ENCODE measurements at places on chromosomes 5 and 9. TPM values are rescaled to one million over a fixed set of nuclear protein-coding genes. Genes with fewer than 3 reads are reported as not detected.

- no peak for ATAC-seq
Measured at GRCh38 chr9:31519826-31520225, 864.6 kb upstream of the ACO1 start.

GRCh38 chr5:178304016-178304415, 71.4 kb upstream of the PHYKPL start:
- ATAC-seq, result no peak

DNA sequence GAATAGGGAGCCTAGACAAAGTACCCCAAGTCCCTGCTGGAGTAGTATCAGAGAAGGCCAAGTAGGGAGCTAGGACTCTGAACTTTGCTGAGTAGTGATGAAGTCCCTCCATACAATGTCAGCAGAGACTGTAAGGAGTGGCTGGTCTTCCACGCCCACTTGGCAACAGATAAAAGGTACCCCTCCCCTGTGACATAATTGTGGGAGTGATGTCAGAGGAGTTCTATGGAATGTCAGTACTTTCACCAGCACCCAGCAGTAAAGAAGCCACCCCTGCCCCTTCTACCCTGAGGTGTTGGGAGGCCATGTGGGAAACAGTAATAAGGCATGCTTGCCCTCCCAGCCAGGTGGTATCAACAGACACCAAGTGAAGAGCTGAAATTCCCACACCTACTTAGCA, 143.9 kb downstream of the SLIT3 start:
- no peak for ATAC-seq

GRCh38 chr5:68395926-68396511, 180.5 kb downstream of the PIK3R1 start:
- no peak for ATAC-seq

DNA sequence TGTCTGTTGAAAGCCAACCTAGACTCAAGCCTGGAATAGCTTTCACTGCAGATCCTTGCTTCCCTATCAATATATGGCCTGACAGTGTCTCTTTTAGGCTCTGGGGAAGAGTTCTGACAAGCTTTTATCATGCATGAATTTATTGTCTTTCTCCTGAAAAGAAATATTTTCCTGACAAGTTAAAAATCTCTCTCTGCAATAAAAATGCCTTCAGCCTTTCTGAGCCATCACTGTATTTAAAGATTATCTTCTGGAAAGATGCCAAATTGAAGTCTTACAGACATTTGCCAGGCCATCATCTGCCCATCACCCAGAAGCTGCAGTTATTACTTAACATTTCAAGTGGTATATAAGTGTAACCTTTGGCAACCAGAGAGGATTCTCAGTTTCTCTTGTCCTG, 88.1 kb upstream of the HTR1A start:
- ATAC-seq, result no peak

GRCh38 chr9:93807166-93808074, 147.7 kb downstream of the BARX1 start:
- no peak for ATAC-seq

- no peak for ATAC-seq
Measured at GRCh38 chr5:80941496-80941895, 18.7 kb upstream of the RASGRF2 start.

DNA sequence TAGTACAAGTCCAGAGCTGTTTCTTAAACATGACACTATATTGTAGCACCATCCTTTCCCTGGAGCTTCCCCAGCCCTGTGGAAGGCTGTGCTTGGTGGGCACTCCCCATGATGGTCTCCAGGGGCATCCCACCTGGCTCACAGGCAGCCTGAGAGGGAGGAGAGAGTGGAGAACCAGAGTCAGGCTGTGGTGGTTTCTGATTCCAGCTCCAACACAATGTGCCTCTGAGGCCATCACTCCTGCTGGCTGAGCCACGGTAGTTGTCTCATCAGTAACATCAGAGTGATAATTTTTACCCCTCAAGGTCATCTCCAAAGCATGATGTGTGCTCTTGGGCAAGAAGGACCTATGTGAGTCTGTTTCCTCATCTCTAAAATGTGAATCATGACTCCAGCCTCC, 398.0 kb downstream of the CDK5RAP2 start:
- ATAC-seq, result no peak

DNA sequence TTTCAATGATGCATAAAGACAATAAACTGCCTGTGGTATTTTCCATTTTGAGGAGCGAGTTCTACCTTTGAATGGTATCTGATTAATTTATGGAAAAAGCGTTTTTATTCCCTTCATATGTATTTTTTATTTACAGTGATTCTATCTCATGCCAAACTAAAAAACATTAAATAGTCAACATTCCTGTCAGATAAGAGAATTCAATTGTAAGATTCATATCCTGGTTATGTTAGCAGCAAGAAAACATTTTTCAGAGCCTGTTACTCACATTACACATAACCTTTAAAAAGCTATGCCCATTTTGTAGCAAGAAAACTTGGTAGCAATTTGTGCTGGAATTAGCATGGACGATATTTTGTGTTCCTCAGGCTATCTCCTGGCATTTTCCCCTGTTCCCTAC, 55.1 kb upstream of the PRLR start:
- no peak for ATAC-seq

DNA sequence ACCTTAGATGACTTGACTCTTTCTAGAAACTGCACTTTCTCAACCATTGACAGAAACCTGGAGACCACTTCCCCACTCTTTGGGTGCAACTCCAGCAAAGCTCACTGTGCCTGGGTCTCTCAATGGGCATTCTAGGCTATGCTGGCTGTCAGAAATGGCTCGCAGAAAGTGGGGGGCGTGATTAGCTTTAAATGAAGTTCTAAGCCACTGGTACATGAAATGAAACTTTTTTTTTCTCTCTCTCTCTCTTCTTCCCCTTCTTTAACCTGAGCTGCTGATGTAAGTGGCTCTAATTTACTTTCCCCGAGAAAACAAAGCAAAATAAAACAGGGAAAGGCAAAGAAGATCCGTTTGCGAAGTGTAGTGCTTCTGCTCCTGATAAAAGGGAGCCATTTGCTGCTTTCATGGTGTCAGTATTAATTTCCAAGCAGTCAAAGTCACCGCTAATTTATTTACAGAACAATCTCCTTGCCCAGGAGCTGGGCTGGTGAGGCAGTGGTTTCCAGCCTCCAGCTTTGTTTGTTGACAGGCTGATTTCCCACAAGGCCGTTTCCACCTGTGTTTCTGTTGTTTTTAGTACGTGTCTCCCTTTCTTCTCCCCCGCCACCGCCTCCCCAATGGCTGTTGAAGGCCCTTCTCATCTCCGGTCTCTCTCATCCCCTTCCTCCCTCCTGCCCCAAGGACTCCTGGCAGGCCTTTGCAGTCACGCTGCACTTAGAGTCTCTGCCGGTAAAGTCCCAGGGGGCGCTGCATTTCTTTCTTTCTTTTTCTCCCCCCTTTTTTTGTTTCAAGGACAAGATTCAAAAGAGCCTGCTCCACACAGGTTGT, 422.9 kb downstream of the EBF1 start:
- no peak for ATAC-seq

- ATAC-seq, result no peak
Measured at GRCh38 chr5:115150512-115150911, 19.2 kb downstream of the TRIM36 start.

DNA sequence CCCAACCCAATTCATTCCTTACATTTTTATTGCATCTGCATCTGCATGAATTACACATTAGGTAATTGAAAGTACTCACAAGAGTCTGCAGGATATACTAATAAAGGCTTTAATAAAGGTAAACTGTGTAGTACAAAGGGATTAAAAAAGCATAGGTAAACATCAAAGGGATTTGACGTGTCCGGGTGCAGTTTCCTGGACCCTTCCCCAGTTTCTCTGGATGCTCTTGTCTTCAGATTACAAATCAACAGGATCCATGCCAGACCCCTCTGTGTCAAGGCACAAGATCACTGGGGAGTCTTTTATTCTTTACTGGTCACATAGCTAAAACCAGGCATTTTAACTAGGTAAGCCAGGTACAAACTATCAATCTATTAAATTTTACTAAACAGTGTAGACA, 177.2 kb upstream of the TYRP1 start:
- no peak for ATAC-seq

DNA sequence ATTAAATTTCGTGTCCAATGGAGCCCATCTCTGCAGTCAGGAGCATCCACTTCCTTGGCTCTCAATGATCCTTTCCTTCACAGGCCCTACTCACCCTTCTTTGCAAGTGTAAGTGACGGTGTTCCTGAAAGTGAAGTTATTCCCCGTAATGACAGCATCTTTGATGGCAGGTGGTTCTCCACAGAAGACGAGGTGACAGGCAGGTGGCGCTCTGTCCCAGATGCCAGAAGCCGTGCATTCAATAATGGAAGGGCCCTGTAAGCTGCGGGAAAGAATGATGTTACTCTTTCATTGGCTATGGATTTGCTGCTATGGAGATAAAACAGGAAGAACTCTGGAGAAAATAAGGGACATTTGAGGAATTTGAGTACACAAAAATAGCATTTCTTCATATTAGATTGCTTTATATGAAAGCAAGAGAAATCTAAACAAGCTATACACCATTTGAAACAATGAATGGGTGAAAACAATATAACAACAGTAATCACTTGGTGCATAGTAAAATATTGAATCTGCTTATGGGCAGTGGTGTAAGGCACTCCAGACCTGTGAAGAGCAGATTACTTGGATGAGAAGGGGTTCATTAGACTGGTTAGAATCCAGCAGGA, 89.9 kb upstream of the TXNDC8 start:
- ATAC-seq, result peak; percentile 47

DNA sequence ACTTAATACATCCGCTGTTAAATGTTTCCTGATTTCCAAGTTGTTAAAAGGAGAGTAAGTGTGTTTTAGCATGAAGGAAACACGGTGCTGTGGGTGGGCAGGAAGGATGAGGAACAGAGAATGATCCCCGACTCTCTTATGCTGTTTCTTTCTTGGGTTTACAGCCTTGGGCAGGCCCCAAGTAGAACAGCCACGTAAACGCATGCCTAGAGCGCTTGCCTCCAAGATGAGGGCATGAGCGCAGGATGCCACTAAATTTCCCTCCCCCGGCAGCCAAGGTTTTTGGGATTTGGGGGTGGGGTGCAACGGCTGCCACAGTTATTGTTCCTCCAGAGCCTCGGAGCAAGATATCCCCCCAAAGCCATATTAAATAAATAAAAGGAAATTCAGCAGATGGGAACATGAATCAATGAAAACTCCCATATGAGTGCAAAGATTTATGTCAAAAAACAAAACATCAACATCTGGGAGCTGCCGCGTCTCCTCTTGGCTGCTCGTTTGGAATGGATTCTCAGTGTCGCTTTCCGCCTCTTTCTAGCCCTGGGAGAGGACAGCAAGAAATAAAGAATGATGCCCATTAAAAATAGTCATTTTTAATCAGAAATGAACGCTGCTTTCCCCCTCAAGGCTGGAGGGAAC, 10.0 kb upstream of the DELE1 start:
- ATAC-seq, result no peak

GRCh38 chr9:135839516-135839915, 67.8 kb downstream of the CAMSAP1 start:
- no peak for ATAC-seq

- ATAC-seq, result no peak
Measured at GRCh38 chr9:212297-212696, 2.4 kb upstream of the DOCK8 start.

DNA sequence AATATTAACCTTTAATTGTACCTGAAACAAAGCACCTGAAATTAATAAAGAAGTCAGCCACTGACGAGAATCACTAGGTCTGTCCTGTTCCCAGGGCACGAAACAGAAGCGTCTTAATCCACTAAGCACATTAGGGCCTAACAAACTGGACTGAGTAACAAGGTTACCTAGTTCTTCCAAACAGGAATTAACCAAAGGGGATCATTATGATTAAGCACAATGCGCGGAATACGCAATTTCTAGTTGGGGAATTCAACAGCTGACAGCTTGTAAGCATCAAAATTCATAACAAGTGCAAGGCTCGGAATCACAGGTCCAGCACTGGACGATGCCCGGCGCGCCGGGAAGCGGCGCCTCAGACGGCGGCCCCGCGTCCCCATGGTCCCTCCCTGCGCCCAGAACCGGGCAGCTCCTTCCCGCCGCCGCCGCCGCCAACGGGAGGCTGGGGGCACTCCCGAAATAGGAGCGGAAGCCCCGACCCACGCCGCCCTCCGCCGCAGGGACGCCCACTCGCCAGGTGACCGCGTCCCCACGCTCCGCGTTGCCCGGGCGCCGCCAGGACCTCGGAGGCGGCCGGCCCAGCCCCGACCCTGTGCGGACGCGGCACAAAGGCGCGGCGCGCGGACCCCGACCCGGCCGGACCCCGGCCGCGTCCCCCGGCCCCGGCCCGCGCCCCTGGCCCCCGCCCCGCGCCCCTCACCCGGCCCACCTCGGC, 898 bp downstream of the CAMSAP1 start:
- peak; percentile 5 for ATAC-seq

GRCh38 chr9:18296702-18297055, 177.3 kb upstream of the ADAMTSL1 start:
- no peak for ATAC-seq

The SIL1 gene
- total RNA-seq, result 24.4 TPM

The PCDHGA7 gene
- not detected for total RNA-seq

The PIP5K1B gene
- 0.37 TPM for total RNA-seq

The MEF2C gene
- total RNA-seq, result not detected

The FOXI1 gene
- not detected for total RNA-seq

The ZDHHC11B gene
- 0.30 TPM for total RNA-seq

The ACTL7B gene
- total RNA-seq, result 0.11 TPM

The RNF183 gene
- total RNA-seq, result 10.9 TPM

The TPRN gene
- 5.5 TPM for total RNA-seq

The TOR2A gene
- total RNA-seq, result 15.7 TPM

The SPINK7 gene
- not detected for total RNA-seq

The INSL4 gene
- total RNA-seq, result not detected

The PCDHB3 gene
- total RNA-seq, result not detected

The DMRT3 gene
- not detected for total RNA-seq

The SPINK1 gene
- not detected for total RNA-seq

The LYRM7 gene
- total RNA-seq, result 14.2 TPM

The TEX48 gene
- 0.42 TPM for total RNA-seq

The UBE2QL1 gene
- total RNA-seq, result not detected
